ENCODE measurements at places on chromosomes 4 and X. TPM values are rescaled to one million over a fixed set of nuclear protein-coding genes. Genes with fewer than 3 reads are reported as not detected.
A peak's percentile ranks its signal among the peaks of the same experiment; 100 is the strongest.

- H3K27me3 ChIP-seq: no peaks in the 10 kb centered on the region
- peaks cover 4% of the 10 kb centered on the region for H3K4me1 ChIP-seq
- DNase-seq: no peak
- peak overlapping the region; percentile 95 for H3K27ac ChIP-seq
- no peak overlapping the region for H3K4me3 ChIP-seq
Measured at GRCh38 chr4:88791274-88791673, 93.6 kb upstream of the NAP1L5 start.

DNA sequence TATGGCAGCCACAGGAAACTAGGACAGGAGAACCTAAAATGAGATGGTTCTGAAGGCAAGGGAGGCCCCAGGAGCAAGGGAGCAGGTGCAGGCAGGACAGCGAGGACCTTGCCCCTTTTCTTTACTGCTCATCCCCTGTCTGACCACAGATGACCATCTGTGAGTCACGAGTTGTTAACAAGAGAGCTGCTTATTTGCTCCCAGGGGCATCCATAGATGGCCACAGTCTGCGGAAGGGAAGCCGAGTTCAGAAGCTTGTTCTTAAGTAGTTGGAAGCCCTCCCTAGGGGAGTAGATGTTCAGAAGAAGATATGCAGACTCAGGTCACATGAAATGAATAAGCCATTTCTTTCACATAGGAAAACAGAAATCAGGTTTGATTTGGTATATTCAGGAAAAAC lies 69.4 kb downstream of the EVC2 start:
- H3K27ac ChIP-seq: no peak overlapping the region
- H3K4me3 ChIP-seq: no peak overlapping the region
- DNase-seq: no peak
- peaks cover 23% of the 10 kb centered on the region for H3K36me3 ChIP-seq
- H3K27me3 ChIP-seq: no peaks in the 10 kb centered on the region

- no peaks in the 10 kb centered on the region for H3K36me3 ChIP-seq
- no peaks in the 10 kb centered on the region for H3K4me1 ChIP-seq
- no peak overlapping the region for H3K27ac ChIP-seq
- no peaks in the 10 kb centered on the region for H3K27me3 ChIP-seq
- no peak for DNase-seq
Measured at GRCh38 chr4:158112611-158113010, 60.2 kb downstream of the GASK1B start.

SULT1E1 gene
- 64.9 TPM for total RNA-seq

DNAAF6 gene
- total RNA-seq: not detected

DNA sequence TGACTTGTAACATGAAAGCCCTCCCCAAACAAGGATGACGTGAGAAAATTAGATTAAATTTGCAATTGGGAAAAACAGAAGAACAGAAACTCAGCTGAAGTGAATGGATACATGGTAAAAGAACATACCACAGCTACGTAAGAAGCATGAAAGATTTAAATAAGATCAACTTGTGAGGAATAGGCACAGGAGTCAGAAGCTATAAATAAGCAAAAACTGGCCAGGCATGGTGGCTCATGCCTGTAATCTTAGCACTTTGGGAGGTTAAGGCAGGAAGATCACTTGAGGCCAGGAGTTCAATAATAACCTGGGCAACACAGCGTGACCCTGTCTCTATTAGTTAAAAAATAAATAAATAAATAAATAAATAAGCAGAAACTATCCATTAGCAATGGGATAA lies 33.6 kb upstream of the ZCCHC13 start:
- H3K36me3 ChIP-seq: peaks cover 16% of the 10 kb centered on the region
- H3K27ac ChIP-seq: no peak overlapping the region
- DNase-seq: no peak
- no peak overlapping the region for H3K4me3 ChIP-seq
- H3K27me3 ChIP-seq: no peaks in the 10 kb centered on the region

DNA sequence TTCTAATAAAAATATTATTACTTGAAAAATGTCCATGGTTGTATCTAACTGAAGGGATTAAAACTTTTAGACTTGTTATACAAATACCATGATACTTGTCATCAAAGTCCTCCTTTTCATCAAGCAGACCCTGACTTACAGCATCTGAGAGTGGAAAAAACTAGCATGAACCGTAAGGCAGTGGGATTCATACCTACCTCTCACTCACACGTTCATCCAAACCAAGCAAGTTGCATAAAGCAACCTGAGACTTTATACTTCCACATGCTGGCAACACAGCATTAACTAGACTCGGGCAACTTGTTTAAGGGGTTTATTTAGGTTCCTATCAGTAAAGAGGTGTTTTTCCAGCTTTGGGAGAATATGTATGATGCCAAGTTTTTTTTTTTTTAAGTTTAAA lies 22.6 kb upstream of the TLR7 start:
- no peak overlapping the region for H3K4me3 ChIP-seq
- no peak overlapping the region for H3K27ac ChIP-seq
- H3K36me3 ChIP-seq: no peaks in the 10 kb centered on the region
- DNase-seq: no peak
- H3K27me3 ChIP-seq: no peaks in the 10 kb centered on the region
- H3K4me1 ChIP-seq: no peaks in the 10 kb centered on the region

DNA sequence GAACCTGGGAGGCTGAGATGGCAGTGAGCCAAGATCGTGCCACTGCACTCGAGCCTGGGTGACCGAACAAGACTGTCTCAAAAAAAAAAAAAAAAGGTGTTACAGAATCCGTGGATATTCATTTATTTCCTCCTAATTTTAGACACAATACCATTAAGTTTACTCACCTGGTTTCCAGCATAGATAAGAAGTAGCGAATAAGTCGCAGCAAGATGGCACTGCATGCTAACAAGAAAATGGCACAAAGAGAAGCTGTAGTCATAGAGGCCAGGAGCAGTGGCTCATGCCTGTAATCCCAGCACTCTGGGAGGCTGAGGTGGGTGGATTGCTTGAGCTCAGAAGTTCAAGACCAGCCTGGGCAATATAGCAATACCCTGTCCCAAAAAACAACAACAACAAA lies 17.0 kb upstream of the MOB1B start:
- no peak for DNase-seq
- no peaks in the 10 kb centered on the region for H3K27me3 ChIP-seq
- H3K4me3 ChIP-seq: no peak overlapping the region
- H3K4me1 ChIP-seq: peaks cover 6% of the 10 kb centered on the region
- H3K27ac ChIP-seq: no peak overlapping the region
- no peaks in the 10 kb centered on the region for H3K36me3 ChIP-seq

DNA sequence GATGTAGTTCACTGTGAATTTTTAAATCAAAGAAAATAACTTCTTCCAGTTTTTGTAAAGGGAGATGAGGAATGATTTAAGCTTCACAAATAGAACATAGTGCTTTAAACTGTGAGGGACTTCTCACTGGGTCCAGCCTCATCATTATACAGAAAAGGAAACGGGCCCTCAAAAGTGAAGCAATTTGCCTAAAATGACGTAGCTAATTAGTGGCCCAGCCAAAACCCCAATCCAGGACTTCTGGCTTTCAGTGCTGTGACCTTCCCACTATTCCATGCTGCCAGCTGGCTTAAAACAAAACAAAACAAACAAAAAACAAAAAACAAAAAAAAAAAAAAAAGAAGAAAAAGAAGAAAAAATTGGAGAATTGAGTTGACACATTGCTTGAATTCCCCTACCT lies 45.0 kb upstream of the STOX2 start:
- H3K27me3 ChIP-seq: peaks cover 5% of the 10 kb centered on the region
- peaks cover 8% of the 10 kb centered on the region for H3K36me3 ChIP-seq
- no peak overlapping the region for H3K4me3 ChIP-seq
- no peak for DNase-seq

- peaks cover 4% of the 10 kb centered on the region for H3K36me3 ChIP-seq
- H3K27me3 ChIP-seq: peaks cover under 1% of the 10 kb centered on the region
- no peak for DNase-seq
- no peak overlapping the region for H3K4me3 ChIP-seq
Measured at GRCh38 chr4:77344001-77344400, 187.0 kb downstream of the CCNG2 start.

- no peaks in the 10 kb centered on the region for H3K27me3 ChIP-seq
- no peak for DNase-seq
- no peak overlapping the region for H3K4me3 ChIP-seq
- no peak overlapping the region for H3K27ac ChIP-seq
Measured at GRCh38 chr4:136355970-136356369, 1176.3 kb downstream of the PCDH18 start.

DNA sequence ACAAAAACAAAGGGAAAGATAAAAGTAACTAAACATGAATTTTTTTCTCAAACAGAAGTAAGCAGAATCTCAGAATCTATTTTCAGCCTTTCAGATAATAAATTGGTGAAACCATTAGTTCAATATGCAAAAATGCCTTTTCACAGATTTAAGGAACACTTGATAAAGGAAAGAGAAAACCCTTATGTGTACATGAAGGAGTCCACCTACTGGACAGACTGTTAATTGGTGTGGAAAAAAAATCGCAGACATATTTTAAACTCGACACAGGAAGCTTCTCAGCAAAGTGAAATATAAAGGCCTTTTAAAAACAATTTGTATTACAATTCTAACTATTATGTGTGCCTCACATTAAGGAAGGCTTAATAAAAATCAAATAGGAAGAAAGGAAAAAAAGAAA lies 22.3 kb downstream of the COX7B2 start:
- no peaks in the 10 kb centered on the region for H3K4me1 ChIP-seq
- DNase-seq: no peak
- H3K27me3 ChIP-seq: peaks cover 7% of the 10 kb centered on the region
- H3K27ac ChIP-seq: no peak overlapping the region
- H3K36me3 ChIP-seq: no peaks in the 10 kb centered on the region

DNA sequence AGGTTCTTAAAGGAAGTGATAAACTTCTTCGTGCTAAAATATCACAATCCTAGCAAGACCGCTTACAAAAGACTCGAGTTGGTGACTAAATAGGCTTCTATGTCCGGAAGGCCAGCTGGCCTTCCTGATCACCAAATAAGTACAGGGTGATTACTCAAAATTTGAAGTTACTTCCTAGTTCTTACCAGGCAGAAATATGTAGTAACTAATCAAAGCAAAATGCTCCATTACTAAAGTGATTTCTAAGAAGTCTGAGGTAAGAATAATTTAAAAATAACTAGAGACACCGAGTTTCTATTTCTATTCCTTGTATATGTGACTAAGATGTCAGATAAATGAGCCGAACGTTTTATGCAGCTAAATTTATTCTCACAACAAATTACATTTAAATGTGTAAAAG lies 62.2 kb downstream of the NSUN7 start:
- no peaks in the 10 kb centered on the region for H3K27me3 ChIP-seq
- no peak overlapping the region for H3K27ac ChIP-seq
- no peak overlapping the region for H3K4me3 ChIP-seq
- no peak for DNase-seq
- peaks cover 3% of the 10 kb centered on the region for H3K36me3 ChIP-seq

DNA sequence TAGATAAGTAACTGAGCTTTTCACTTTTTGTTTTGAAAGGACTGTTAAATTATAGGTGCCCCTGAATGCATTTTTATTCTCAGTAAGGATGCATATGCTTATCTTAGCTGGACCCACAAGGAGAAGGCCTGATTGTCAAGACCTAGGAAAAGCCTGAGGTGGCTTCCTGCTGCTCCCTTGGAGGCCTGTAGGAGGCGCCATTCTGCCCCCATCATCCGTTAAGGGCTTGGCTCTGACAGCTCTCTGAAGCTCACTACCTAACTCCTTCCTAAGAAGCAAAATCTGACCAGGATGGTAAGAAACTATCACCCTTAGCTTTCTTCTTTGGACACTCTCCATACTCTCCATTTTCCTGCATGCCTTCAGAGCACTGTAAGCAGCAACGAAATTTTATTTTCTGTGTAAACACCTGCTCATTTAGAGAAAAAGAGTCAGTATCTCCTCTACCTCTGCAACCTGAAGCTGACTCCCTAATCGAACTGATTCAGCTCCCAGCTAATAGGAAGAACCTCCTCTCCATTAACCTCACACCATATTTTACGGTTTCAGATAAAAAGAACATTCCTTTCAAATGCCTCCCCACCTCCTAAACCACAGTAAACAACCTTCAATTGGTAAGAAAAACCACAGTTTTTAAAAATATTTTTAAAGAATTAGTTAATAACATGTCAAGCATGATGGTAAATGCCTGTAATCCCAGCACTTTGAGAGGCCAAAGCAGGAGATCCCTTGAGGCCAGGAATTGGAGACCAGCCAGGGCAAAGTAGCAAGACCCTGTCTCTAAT lies 73.4 kb upstream of the EDNRA start:
- no peak overlapping the region for H3K27ac ChIP-seq
- H3K27me3 ChIP-seq: no peaks in the 10 kb centered on the region
- H3K4me3 ChIP-seq: no peak overlapping the region
- DNase-seq: no peak
- H3K4me1 ChIP-seq: no peaks in the 10 kb centered on the region

Data from type B pancreatic cell (in vitro differentiated cells).